Sigmoid colon (tissue), 7 donors: ENCODE measurements at places on chromosomes 13 and 19.

DNA sequence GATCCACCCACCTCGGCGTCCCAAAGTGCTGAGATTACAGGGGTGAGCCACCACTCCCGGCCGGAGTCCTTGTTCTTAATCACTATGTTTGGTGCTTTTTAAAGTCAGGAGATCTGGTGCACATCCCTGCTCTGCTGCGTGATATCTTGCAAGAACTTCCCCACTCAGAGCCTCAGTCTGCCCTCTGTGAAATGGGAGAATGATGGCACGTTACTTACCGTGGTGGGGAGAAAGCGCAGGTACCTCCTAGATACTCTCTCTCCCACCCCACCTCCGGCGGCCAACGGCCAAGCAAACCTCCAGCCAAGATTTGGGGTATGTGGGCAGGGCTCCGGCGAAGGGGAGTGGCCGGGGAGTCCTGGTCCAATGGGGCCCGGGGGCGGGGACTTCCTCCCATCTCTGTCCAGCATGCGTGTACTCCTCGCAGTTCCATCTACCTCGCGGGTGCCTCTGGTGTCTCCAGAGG, at the start of gene RYR1:
TSS of gene RYR1 (plus strand) at position 424 of the 466 bp plus-strand sequence. CDS start 139 bp downstream, outside the sequence.
- H3K36me3 ChIP-seq, result no peaks in the 10 kb centered on the region
- peaks cover 36% of the 10 kb centered on the region for H3K27me3 ChIP-seq
- no peak within 1 kb of the TSS for H3K4me3 ChIP-seq
- no peak within 1 kb of the TSS for H3K27ac ChIP-seq
- no peaks in the 10 kb centered on the region for H3K4me1 ChIP-seq

GRCh38 chr19:1825909-1826556, 14.0 kb upstream of the ATP8B3 start:
- H3K4me1 ChIP-seq, result peaks cover 25% of the 10 kb centered on the region
- no peaks in the 10 kb centered on the region for H3K27me3 ChIP-seq
- H3K4me3 ChIP-seq, result no peak overlapping the region
- peak; percentile 88 for DNase-seq
- peaks cover 44% of the 10 kb centered on the region for H3K36me3 ChIP-seq

GRCh38 chr13:46667687-46668281, 114.8 kb downstream of the LRCH1 start:
- H3K4me3 ChIP-seq, result peak overlapping the region; percentile 12
- H3K36me3 ChIP-seq, result no peaks in the 10 kb centered on the region
- peak overlapping the region; percentile 59 for H3K27ac ChIP-seq

DNA sequence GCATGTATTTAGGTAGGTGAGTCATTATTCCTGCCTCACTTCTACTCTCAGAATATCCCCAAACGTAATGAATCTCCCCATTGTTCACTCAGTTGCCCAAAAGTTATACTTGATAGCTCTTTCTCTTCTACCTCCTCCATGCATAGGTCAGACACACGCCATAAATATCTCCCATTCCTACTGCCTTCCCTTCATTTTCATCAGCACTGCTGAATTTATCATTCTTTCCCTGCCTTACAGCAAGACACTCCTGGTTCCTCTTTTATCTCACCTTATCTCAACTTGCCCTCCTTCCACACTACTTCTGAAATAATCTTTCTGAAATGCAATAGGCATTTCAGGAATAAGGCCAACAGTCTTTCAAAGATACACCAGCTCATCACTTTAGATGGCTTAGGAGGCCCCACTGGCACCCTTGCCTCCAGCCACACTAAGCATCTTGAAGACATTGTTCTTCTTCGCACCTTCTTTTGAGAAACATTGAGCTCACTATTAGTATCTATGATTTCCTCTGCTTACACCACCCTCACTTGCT, 333.9 kb downstream of the MYO16 start:
- H3K4me1 ChIP-seq, result no peaks in the 10 kb centered on the region
- H3K27me3 ChIP-seq, result no peaks in the 10 kb centered on the region
- DNase-seq, result no peak

GRCh38 chr13:59488436-59488835, 675.3 kb downstream of the DIAPH3 start:
- DNase-seq, result no peak
- no peaks in the 10 kb centered on the region for H3K27me3 ChIP-seq
- H3K27ac ChIP-seq, result no peak overlapping the region
- no peaks in the 10 kb centered on the region for H3K36me3 ChIP-seq

DNA sequence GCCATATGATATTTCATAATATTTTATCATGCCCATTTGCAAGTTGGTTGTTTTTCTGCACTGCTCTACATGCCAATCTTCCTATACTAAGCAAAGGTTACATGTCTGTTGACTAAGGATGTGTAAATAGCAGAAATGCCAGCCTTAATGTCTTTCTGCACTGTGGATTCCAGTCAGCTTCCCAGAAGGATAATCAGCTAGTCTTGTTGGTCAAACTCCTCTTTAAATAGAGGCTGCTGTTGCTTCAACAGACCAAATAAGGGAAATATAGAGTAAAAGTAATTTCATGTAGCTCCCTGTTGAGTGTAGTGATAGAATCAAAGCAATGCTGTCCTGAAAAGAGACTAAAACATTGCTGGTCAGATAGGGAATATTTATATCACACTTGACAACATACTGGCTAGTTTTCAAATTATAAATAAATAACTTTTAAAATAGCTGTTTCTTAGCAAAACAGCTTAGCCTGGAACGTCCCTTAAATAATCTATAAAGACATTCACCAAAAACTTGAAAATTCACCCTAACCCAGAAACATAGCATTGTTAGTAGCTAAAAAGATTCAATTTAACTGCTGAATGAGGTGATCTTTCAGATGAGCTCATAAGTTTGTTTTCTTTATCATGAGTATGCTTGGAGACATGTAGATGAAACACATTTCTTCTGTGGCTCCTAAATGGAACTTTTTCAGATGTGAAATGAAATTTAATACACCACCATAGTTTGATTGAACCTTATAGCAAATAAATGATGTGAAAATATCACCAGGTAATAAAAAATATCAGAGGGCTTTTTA, 56.6 kb downstream of the FRY start:
- H3K27ac ChIP-seq, result peak overlapping the region; percentile 61
- H3K27me3 ChIP-seq, result no peaks in the 10 kb centered on the region
- DNase-seq, result no peak
- no peaks in the 10 kb centered on the region for H3K36me3 ChIP-seq
- H3K4me1 ChIP-seq, result no peaks in the 10 kb centered on the region
- H3K4me3 ChIP-seq, result no peak overlapping the region
